ENCODE measurements at places on chromosomes 3 and 15. TPM values are rescaled to one million over a fixed set of nuclear protein-coding genes. Genes with fewer than 3 reads are reported as not detected.

DNA sequence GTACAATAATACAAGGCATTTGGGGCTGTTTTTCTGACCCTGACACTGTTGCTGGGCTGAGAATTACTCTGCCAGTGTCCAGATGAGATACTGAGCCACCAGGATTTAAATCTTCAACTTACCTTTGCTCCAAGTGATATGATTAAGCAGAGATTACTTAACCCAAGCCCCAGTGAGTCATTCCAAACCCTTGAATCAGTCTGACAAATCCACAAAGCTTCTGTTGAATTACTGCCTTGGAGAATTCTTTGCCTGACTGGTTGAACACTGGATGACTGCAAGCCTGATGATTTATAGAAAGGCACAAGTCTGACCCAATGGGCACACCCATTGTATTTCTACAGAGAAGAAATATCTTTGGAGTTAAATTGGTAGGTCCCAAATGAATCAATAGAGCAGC is 88.2 kb upstream of the TSC22D2 start:
- H3K4me3 ChIP-seq, result no peak overlapping the region
- no peaks in the 10 kb centered on the region for H3K27me3 ChIP-seq
- H3K4me1 ChIP-seq, result peaks cover 17% of the 10 kb centered on the region
- no peak overlapping the region for H3K27ac ChIP-seq

GRCh38 chr15:65292938-65293518 is 2.8 kb upstream of the RNU5A-1 start:
- H3K4me3 ChIP-seq, result no peak overlapping the region
- no peak overlapping the region for H3K27ac ChIP-seq
- H3K4me1 ChIP-seq, result peaks cover 9% of the 10 kb centered on the region
- peaks cover 9% of the 10 kb centered on the region for H3K27me3 ChIP-seq
- DNase-seq, result no peak

DNA sequence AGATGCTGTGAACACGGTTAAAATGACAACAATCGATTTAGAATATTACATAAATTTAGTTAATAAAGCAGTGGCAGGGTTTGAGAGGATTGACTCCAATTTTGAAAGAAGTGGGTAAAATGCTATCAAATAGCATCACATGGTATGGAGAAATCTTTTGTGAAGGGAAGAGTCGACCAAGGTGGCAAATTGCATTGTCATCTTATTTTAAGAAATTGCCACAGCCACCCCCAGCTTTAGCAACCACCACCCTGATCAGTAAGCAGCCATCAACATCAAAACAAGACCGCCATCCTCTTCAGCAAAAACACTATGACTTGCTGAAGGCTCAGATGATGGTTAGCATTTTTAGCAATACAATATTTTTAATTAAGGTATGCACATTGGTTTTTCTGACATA is 5.7 kb upstream of the CCR5 start:
- no peaks in the 10 kb centered on the region for H3K36me3 ChIP-seq
- H3K27me3 ChIP-seq, result peaks cover 40% of the 10 kb centered on the region
- no peak for DNase-seq
- no peak overlapping the region for H3K27ac ChIP-seq
- no peaks in the 10 kb centered on the region for H3K4me1 ChIP-seq

Gene CHRNA7
- total RNA-seq, result not detected

DNA sequence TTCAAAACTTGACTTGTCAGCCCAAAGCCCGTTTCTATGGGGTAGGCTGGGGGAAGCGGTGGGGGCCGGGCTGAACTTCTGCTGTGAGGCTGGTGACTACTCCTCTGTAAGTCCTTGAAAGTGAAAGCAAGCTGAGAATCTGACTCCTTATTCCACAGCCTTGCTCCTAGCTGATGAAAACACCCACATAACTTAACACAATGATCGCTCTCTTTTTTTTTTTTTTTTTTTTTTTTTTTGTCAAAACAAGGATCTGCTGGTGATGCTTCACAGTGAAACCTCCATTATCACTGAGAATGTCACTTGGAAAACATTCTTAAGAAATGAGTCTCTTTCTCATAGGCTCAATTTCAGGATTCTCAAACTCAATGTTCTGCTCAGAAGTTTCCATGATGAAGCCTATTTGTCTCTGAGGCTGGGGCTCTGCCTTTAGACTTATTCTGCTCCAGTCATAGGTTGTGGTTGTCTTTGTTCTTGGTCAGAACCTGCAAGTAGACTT is 31.4 kb upstream of the TKT start:
- no peak overlapping the region for H3K4me3 ChIP-seq
- H3K27me3 ChIP-seq, result no peaks in the 10 kb centered on the region
- H3K36me3 ChIP-seq, result peaks cover 42% of the 10 kb centered on the region
- no peak for DNase-seq
- no peaks in the 10 kb centered on the region for H3K4me1 ChIP-seq

GRCh38 chr15:70869346-70869745 is 15.4 kb upstream of the LARP6 start:
- no peaks in the 10 kb centered on the region for H3K27me3 ChIP-seq
- DNase-seq, result no peak

- peak; percentile 76 for DNase-seq
- no peak overlapping the region for H3K27ac ChIP-seq
- no peak overlapping the region for H3K4me3 ChIP-seq
- peaks cover 3% of the 10 kb centered on the region for H3K4me1 ChIP-seq
- no peaks in the 10 kb centered on the region for H3K27me3 ChIP-seq
- H3K36me3 ChIP-seq, result no peaks in the 10 kb centered on the region
These were observed 17.3 kb upstream of the GPR156 start for GRCh38 chr3:120302361-120302760.

Gene GOLGA6B
- not detected for total RNA-seq

GRCh38 chr3:40504636-40505430 is 1.0 kb upstream of the ZNF620 start:
- H3K36me3 ChIP-seq, result no peaks in the 10 kb centered on the region
- peak; percentile 91 for DNase-seq
- H3K4me3 ChIP-seq, result no peak overlapping the region
- no peaks in the 10 kb centered on the region for H3K27me3 ChIP-seq
- peaks cover 21% of the 10 kb centered on the region for H3K4me1 ChIP-seq

GRCh38 chr3:39573392-39573791 is 105.9 kb downstream of the MOBP start:
- H3K27ac ChIP-seq, result no peak overlapping the region
- no peaks in the 10 kb centered on the region for H3K4me1 ChIP-seq

Gene AMT
- total RNA-seq, result 1.1 TPM

DNA sequence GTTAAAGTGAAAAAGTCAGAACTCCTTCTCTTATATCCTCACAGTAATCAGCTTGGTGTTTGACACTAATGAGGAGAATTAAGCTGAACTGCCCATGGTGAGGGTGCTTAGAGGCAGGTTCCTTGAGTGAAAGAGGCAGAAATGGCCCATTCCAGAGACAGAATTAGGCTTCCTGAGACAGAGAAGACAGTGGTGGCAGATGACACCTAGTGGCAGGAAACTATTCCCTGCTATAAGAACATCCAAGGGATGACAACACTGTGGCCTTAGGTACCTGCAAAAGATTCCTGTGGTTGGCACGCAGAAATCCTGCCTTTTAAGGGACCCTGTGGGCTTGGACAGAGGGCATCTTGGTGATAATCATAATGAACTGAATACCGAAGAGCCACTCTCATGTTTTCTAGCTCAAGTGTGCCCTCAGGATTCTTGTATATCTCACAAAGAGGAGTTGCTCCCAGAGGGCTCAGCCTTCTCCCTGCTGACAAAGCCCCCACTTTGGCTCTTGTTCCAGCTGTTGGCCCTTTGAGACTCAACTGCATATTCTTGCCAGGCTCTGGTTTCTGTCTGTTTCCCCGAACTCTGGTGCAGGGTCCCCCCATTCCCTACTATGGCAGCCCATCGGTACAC is 56.0 kb downstream of the KBTBD12 start:
- no peak overlapping the region for H3K4me3 ChIP-seq
- H3K27ac ChIP-seq, result no peak overlapping the region
- no peaks in the 10 kb centered on the region for H3K36me3 ChIP-seq
- H3K4me1 ChIP-seq, result no peaks in the 10 kb centered on the region
- DNase-seq, result no peak
- peaks cover 78% of the 10 kb centered on the region for H3K27me3 ChIP-seq

GRCh38 chr3:187072102-187072501 is 67.2 kb downstream of the RPL39L start:
- no peaks in the 10 kb centered on the region for H3K36me3 ChIP-seq
- no peaks in the 10 kb centered on the region for H3K27me3 ChIP-seq
- no peaks in the 10 kb centered on the region for H3K4me1 ChIP-seq
- no peak overlapping the region for H3K27ac ChIP-seq
- DNase-seq, result peak; percentile 26
- no peak overlapping the region for H3K4me3 ChIP-seq

Gene NR1I2
- total RNA-seq, result not detected

DNA sequence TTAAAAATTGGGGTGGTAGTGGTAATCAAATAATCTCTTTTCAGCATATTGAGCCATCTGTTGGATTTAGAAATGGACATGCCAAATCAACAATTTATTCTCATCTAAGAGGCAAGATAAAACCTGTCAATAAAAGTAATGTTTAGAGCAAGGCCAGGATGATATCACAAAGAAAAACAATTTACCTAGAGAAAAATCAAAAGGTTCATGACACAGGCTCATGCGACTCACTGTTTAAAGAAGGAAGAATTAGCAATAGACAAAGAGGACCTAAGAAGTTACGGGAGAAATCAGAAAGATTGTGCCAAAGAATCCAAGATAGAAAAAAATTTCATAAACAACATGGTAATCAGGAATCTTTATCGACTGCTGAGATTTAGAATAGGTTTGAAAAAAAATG is 868.5 kb upstream of the GBE1 start:
- no peaks in the 10 kb centered on the region for H3K36me3 ChIP-seq
- H3K27ac ChIP-seq, result no peak overlapping the region
- no peaks in the 10 kb centered on the region for H3K27me3 ChIP-seq
- no peaks in the 10 kb centered on the region for H3K4me1 ChIP-seq

Gene ACAN
- 12.7 TPM for total RNA-seq

Gene SCAPER
- total RNA-seq, result 10.6 TPM

GRCh38 chr3:71728632-71729342 is 3.6 kb upstream of the EIF4E3 start:
- DNase-seq, result no peak
- no peaks in the 10 kb centered on the region for H3K36me3 ChIP-seq
- peaks cover 7% of the 10 kb centered on the region for H3K4me1 ChIP-seq
- peaks cover 25% of the 10 kb centered on the region for H3K27me3 ChIP-seq

GRCh38 chr3:114329823-114330222 is 36.0 kb downstream of the TIGIT start:
- no peak overlapping the region for H3K4me3 ChIP-seq
- no peak for DNase-seq
- H3K4me1 ChIP-seq, result no peaks in the 10 kb centered on the region
- H3K27ac ChIP-seq, result no peak overlapping the region
- no peaks in the 10 kb centered on the region for H3K27me3 ChIP-seq
- no peaks in the 10 kb centered on the region for H3K36me3 ChIP-seq

DNA sequence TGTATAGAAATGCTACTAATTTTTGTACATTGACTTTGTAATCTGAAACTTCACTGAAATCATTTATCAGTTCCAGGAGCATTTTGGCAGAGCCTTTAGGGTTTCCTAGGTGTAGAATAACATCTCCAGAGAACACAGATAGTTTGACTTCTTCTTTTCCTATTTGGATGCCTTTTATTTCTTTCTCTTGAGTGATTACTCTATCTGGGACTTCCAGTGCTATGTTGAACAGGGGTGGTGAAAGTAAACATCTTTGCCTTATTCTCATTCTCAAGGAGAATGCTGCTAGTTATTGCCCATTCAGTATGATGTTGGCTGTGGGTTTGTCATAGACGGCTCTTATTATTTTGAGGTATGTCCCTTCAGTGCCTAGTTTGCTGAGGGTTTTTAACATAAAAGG is 697.9 kb upstream of the ROBO1 start:
- no peak overlapping the region for H3K4me3 ChIP-seq
- no peak overlapping the region for H3K27ac ChIP-seq
- DNase-seq, result no peak
- H3K27me3 ChIP-seq, result no peaks in the 10 kb centered on the region
- no peaks in the 10 kb centered on the region for H3K4me1 ChIP-seq
- no peaks in the 10 kb centered on the region for H3K36me3 ChIP-seq

- no peaks in the 10 kb centered on the region for H3K27me3 ChIP-seq
- peaks cover 65% of the 10 kb centered on the region for H3K36me3 ChIP-seq
- no peak overlapping the region for H3K4me3 ChIP-seq
- H3K27ac ChIP-seq, result peak overlapping the region; percentile 95
These were observed 53.2 kb downstream of the FBN1 start for GRCh38 chr15:48592221-48592731.

- H3K36me3 ChIP-seq, result no peaks in the 10 kb centered on the region
- H3K4me3 ChIP-seq, result no peak overlapping the region
- peak; percentile 4 for DNase-seq
- H3K27me3 ChIP-seq, result peaks cover 4% of the 10 kb centered on the region
- H3K4me1 ChIP-seq, result peaks cover 6% of the 10 kb centered on the region
These were observed 50.4 kb downstream of the SLC2A2 start for GRCh38 chr3:170976190-170976519.

DNA sequence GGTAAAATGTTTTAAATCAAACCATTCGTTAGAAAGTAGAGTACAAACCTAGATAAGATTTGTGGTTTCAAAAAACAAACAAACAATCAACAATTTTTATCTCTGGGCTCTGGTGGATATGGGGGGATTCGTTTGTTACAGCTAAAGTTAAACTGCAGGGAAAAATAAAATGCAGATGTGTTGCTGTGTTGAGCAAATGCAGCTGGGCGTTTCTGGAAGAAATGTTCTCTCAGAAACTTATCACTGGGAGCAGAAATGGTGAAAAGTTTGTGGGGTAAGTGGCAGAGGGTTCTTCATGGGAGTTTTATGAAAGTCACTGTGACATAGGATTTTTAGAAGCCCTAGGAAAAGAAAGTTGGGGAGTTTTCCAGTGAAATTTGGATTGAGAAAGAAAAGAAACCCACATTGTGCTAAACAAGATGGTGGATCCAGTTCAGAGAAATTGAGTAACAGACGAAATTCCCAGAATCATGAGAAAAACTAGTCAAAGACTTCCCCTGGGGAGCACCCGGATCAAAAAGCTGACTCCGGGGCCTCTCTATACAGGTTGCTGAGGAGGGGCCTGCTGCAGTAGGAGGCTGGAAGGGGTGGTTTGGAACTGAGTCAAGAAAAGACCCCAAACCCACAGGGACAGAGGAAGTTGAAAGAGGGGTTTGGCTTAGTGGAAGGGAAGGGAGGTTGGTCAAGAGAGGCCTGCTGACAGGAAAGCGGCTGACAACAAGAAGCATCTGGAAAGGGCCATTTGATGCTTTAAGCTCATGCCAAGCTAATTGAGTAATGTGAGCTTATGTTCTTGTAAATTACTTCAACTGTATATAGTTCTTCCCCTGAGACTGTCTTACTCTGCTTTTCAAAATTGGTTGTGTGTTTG is 108.7 kb downstream of the RARB start:
- DNase-seq, result no peak
- H3K36me3 ChIP-seq, result peaks cover 4% of the 10 kb centered on the region
- no peak overlapping the region for H3K4me3 ChIP-seq
- H3K4me1 ChIP-seq, result no peaks in the 10 kb centered on the region
- H3K27me3 ChIP-seq, result no peaks in the 10 kb centered on the region
- H3K27ac ChIP-seq, result no peak overlapping the region

- no peaks in the 10 kb centered on the region for H3K27me3 ChIP-seq
- H3K4me3 ChIP-seq, result no peak overlapping the region
- H3K27ac ChIP-seq, result no peak overlapping the region
- peaks cover 5% of the 10 kb centered on the region for H3K4me1 ChIP-seq
- no peaks in the 10 kb centered on the region for H3K36me3 ChIP-seq
These were observed 70.7 kb upstream of the PYGO1 start for GRCh38 chr15:55658886-55659285.
